ENCODE measurements at places on chromosomes 1 and 21.

- no peak for DNase-seq
These were observed 463.0 kb downstream of the DSCAM start for GRCh38 chr21:40383951-40384350.

DNA sequence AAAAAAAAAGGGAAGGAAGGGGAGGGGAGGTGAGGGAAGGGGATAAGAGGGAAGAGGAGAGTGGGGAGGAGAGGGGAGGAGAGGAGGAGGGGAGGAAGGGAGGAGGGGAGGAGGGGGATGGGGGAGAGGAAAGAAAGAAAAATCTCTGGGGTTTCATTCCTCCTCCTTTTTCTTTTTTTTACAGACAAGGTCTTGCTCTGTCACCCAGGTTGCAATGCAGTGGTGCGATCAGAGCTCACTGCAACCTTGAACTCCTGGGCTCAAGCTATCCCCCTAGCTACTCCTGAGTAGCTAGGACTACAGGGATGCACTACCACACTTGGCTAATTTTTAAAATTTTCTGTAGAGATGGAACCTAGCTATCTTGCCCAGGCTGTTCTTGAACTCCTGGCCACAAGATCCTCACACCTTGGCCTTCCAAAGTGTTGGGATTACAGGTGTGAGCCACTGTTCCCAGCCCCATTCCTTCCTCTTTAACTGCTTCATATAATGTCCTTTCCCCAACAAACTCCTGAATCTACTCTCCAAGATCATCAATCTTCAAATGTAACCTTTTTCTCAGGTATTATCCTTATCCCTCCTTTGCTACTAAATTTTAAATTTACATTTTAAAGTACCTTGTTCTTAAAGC lies 23.2 kb downstream of the GON4L start:
- no peak for DNase-seq

GRCh38 chr1:205991237-205991636 lies 12.0 kb downstream of the RAB7B start:
- DNase-seq: no peak

GRCh38 chr1:220007438-220007837 lies 38.9 kb downstream of the EPRS1 start:
- DNase-seq: no peak

DNA sequence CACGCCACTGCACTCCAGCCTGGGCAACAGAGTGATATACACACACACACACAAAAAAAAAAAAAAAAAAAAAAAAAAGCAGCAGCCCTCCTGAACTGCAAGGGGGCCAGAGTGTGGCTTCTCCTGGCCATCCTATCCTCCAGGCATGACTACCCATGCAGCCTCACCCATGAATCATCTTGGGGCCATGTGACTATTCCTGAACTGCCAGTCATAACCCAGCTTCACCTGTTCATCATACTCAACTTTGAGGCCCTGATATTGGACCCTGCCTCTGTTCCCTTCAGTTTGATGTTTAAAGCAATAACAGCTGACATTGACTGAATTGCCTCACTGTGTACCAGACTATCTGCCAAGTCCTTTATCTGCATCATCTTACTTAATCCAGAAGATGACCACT lies 2.8 kb upstream of the HPCAL4 start:
- no peak for DNase-seq

GRCh38 chr1:10892138-10893065 lies 96.0 kb upstream of the CASZ1 start:
- DNase-seq: no peak

GRCh38 chr1:230504310-230504709 lies 78.2 kb upstream of the PGBD5 start:
- no peak for DNase-seq
